HT-29 (cell line): ENCODE measurements at places on chromosomes 3 and 15. TPM values are rescaled to one million over a fixed set of nuclear protein-coding genes. Genes with fewer than 3 reads are reported as not detected.
A peak's percentile ranks its signal among the peaks of the same experiment; 100 is the strongest.

DNA sequence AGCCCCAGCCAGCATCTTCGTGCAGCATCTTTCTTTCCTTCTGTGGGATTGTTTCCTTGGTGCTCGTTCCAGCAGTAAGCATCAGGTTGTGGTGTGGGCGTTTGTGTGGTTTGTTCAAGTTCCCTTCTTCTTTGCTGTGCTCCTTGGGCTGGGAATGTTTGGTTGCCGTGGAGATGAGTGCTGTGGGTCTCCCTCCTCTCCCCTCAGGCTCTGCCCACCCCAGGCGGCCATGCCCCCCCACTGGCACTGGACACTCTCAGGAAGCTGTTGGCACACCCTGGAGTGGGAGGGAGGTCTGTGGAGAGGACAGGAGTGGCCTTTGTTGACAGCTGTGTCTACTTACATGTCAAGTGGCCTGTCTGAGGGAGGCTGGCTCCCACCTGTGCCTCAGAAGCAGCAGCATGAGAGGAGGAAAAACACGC, 46.5 kb upstream of the SACM1L start:
- DNase-seq: no peak

DNA sequence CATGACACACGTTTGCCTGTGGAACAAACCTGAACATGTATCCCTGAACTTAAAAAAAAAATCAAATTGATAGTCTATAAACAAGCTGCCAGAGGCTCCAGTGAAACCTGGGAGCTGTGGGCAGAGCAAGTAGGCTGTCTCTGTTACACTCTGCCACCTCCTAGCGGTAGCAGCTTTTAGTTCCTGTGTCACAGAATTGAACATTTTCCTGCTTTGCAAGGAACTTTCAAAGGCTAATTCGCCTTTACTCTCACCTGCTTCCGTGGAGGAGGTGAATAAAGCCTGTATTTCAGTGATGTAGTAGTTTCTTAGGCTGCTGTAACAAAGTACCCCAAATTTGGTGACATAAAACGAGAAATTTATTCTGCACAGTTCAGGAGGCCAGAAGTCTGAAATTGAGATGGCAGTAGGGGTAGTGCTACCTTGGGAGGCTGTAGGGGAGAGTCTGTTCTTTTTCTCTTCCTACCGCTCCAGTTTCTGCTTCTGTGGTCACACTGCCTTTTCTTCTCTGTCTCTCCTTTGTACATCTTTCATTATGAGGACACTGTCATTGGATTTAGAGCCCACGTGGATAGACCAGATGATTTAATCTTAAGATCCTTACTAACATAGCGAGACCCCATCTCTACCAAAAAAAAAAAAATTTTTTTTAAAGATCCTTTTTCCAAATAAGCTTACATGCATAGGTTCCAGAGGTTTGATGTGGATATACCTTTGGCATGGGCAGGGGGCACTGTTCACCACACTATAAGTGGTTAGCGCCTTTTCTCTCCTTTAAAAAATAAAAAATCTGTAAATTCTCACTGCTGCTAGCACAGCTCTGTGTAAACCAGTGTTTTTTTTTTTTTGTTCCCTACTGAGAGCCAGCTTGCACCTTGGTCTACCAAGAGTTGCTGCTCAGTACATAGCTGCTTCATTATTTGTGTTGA, 25.3 kb downstream of the FBXO22 start:
- peak; percentile 84 for DNase-seq

DNA sequence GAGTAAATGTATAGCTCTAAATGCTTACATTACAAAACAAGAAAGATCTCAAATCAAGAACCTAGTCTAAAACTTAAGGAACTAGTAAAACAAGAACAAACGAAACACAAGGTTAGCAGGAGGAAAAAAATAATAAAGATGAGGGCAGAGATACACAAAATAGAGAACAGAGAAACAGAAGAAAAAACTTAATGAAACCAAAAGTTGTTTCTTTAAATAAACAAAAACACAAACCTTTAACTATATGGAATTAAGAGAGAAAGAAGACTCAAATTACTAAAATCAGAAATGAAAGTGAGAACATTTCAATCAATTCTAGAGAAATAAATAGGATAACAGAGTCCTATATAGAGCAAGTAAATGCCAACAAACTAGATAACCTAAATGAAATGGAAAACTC, 59.6 kb downstream of the DLG1 start:
- no peak for DNase-seq

DNA sequence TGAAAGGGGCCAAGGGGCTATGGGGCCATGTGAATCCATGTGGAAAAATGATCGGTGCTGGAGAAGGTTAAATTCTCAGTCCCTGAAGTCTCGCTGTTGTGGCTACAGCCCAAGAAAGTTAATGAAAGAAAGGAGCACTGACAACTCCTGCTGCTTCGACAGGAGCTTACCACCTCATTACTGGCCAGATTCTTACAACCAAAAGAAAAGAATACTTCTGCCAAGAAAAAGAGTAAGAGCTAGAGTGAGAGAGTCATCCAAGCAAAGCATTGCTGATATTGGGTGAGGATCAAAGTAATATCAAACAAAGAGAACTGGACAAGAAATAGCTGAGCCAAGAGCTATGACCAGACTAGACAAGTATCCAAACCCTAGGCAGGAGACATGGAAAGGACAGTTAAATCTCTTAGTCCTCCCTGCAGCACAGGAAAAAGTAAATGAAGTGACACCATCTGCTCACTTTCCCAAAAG, 348.4 kb upstream of the PLSCR5 start:
- DNase-seq: no peak

The ZNF592 gene
- total RNA-seq: 22.6 and 27.5 TPM in 2 replicates

The NISCH gene
- 43.8 and 47.7 TPM in 2 replicates for total RNA-seq

The CCRL2 gene
- total RNA-seq: 7.4 and 9.7 TPM in 2 replicates

The PDHB gene
- 34.2 and 47.8 TPM in 2 replicates for total RNA-seq

The IP6K1 gene
- total RNA-seq: 24.3 and 38.3 TPM in 2 replicates
